ENCODE measurements at places on chromosomes 16 and 17.

- DNase-seq, result no peak
Measured at GRCh38 chr17:32275060-32276042, 9.7 kb downstream of the RHBDL3 start.

DNA sequence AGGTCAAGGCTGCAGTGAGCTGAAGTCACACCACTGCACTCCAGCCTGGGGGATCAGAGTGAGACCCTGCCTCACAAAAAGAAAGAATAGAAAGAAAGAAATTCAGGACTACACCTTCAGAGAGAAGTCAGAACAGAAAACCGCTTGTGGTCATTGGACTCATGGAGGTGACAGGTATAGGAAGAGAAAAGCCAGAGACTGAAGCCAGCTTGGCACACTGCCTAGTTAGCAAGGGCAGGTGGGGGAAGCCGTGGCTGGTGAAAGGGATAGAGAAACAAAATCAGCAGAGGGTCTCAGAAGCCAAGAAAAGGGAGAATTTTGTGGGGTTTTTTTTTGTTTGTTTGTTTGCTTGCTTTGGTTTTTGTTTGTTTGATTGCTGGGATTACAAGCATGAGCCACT is 32.9 kb upstream of the SKAP1 start:
- DNase-seq, result no peak

- DNase-seq, result no peak
Measured at GRCh38 chr16:64251742-64252141, 870.1 kb downstream of the CDH11 start.

- no peak for DNase-seq
Measured at GRCh38 chr16:17357307-17358062, 113.3 kb downstream of the XYLT1 start.

- no peak for DNase-seq
Measured at GRCh38 chr17:81412490-81413093, 17.3 kb downstream of the BAHCC1 start.

GRCh38 chr17:55427587-55427882 is 5.9 kb upstream of the MMD start:
- no peak for DNase-seq

DNA sequence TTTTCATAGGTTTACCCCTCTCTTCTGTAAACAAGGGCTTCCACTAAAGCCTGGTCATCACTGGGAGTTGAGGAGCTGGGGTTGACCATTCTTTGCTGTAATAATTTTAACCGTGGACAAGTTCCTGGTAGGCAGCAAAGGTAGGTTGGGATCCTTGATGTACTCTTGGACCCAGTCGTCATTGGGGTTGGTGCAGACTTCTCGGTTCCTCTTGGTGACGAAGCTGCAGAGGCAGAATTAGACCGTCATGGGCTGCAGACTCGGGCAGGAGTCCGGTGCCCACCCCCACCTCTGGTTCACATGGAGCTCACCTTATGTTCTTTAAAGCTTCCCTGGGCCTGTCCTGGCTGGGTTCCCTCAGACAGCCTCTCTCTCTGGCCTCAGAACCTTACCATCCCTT is 3.8 kb downstream of the CCL16 start:
- DNase-seq, result no peak

GRCh38 chr16:14150796-14151195 is 79.7 kb downstream of the MRTFB start:
- no peak for DNase-seq

GRCh38 chr17:64229815-64230728 is 33.0 kb downstream of the TEX2 start:
- no peak for DNase-seq

- DNase-seq, result peak; percentile 7
Measured at GRCh38 chr17:34797720-34798119, 163.5 kb downstream of the CCT6B start.

- DNase-seq, result no peak
Measured at GRCh38 chr17:61502292-61502691, 50.1 kb downstream of the TBX4 start.

DNA sequence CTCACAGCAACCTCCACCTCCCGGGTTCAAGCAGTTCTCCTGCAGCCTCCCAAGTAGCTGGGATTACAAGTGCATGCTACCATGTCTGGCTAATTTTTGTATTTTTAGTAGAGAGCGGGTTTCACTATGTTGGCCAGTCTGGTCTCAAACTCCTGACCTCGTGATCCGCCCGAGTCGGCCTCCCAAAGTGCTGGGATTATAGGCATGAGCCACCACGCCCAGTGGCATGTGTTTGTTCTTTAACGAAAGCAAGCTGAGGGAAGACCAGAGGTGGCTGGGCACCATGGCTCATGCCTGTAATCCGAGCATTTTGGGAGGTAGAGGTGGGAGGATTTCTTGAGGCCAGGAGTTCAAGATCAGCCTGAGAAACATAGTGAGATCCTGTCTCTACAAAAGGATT is 18.1 kb downstream of the TNFRSF13B start:
- no peak for DNase-seq

DNA sequence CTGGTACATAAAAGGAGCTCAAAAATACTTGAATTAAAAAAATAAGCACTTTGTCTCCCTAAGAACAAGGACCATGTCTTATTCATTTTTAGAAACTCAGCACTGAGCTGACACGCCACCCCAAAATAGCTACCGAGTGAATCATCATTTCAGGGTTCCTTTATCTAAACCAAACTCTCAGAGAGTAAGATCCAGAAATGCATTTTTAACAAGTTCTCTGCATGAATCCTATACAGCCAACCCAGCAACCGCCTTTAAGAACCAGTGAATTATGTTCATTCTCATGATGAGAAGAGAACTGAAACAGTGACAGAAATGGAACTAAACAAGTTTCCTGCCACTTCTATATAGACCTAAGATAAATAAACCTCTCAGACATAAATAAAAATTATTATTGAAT is 8.7 kb downstream of the C16orf87 start:
- no peak for DNase-seq

DNA sequence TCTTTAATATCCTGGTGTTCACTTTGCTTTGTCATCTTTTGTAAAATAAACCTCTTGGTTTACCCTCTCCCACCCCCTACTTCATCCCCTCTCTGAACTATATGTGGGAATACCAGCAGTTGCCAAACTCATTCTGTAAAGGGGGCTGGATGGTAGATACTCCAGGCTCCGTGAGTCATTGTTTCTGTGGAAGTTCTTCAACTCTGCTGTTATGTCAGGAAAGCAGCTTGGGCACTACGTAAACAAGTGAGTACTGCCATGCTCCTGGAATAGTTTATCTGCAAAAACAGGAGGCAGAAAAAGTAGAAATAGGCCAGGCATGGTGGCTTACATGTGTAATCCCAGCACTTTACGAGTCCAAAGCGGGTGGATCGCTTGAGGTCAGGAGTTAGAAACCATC is 17.6 kb downstream of the MVP start:
- DNase-seq, result no peak

- DNase-seq, result no peak
Measured at GRCh38 chr16:79795556-79795955, 195.0 kb upstream of the MAF start.

- DNase-seq, result peak; percentile 44
Measured at GRCh38 chr17:49260817-49261291, 30.3 kb upstream of the PHOSPHO1 start.

GRCh38 chr16:47475786-47476185 is 14.7 kb downstream of the PHKB start:
- DNase-seq, result no peak

DNA sequence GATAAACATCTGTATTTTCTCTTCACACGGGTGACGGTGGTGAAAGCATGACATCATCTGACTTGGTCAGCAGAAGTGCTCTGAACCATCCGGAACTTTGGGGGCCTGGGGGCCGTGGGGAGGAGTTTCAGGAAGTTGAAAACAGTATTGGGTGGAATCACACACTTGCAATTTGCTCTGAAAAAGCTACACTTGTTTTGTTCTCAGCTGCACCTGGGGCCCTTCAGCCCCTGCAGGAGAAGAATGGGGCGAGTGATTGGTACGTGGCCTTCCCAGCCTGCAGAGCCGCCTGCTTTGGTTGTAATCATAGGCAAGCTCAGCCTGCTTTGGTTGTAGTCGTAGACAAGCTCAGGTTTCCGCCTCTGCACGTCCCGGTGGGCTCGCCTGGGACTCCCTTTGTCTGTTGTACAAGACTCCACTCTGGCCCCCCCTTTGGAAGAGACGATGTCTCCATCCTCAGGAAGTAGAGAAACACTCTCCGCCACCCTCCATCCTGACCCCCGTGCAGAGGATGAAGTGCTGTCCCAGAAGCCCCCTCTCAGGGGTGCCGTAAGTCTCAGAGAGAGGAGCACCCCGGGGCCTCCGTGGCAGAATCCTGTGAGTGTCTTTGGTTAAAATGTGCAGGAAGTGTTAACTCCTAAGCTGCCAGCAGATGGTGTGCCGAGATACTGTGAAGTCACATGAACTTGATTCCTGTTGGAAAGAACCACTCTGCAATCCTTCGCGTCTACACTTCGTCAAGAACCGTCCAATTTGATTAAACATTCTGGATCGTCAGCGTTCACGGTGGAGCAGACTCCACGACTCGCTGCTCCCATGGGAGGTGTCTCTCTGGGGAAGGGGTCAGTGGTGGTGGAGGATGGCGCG is 5.4 kb downstream of the BANP start:
- DNase-seq, result no peak

DNA sequence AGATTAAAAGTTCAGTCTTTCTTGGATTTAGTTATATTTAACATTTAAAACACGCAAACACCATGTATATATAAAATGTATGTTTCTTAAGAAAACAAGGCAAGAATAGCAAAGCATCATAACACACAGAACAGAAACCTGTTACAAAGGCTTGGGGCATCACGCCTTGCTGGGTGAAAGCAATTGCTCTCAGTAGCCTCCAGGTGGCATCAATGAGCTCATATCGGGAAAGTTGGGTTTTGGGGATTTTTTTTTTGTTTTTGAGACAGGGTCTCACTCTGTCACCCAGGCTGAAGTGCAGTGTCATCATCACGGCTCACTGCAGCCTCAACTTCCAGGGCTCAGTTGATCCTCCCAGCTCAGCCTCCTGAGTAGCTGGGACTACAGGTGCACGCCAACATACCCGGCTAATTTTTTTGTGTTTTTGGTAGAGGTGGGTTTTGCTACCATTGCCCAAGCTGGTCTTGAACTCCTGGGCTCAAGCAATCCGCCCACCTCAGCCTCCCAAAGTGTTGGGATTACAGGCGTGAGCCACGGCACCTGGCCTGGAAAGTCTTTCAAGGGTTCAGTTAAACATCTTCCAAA is 56.9 kb downstream of the CYB5D2 start:
- DNase-seq, result no peak

DNA sequence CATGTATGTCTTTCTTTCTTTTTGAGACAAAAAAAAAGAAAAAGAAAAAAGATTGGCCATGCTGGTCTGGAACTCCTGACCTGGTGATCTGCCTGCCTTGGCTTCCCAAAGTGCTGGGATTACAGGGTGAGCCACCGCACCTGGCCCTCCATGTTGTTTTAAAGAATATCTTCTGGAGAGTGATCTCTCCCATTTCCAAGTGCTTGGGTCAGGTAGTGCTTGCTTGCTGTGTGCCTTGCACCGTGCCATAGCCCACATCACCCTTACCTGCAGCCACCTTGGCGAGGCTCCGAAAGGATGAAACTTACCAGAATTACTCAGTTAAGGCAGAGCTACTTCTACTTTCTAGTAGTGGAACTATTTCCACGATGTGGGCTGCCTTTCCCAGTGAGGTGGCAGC is 19.0 kb upstream of the KDM6B start:
- DNase-seq, result no peak

DNA sequence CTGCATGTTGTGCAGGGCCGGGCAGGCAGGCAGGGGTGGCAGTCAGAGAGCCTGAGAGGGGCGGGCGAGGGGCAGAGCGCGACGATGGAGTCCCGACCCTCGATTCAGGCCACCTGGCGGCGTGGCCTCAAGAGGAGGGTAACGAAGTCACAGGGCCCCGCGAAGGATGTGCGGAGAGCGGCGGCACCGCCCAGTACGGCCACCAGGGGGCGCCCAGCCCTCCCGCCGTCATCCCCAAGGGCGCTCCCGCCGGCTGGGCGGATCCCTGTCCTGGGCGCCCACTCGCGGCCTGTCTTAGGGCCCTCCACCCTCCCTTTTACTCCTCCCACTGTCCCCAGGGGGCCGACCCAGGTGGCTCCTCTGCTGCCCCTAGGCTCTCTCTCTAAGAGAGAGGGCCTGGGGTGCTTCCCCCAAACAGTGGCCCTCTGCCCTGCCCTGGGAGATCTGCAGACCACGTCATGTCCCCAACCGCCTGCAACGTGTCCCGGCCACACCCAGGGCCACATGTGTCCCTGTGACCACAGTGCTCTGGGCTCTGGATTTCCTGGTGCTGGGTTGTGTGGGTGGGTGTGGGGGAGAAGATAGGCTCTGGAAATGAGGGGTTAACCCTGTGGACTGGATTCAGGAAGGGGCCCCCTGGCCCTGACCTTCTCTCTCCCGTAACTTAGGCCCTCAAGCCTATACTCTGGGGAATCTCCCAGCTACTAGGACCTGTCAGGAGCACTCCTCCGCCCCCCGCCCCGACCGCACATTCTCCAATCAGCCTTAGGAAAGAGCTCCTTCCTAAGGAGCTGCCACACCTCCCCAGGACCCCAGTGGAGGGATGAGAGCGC is 5.9 kb downstream of the DPEP2 start:
- DNase-seq, result no peak

DNA sequence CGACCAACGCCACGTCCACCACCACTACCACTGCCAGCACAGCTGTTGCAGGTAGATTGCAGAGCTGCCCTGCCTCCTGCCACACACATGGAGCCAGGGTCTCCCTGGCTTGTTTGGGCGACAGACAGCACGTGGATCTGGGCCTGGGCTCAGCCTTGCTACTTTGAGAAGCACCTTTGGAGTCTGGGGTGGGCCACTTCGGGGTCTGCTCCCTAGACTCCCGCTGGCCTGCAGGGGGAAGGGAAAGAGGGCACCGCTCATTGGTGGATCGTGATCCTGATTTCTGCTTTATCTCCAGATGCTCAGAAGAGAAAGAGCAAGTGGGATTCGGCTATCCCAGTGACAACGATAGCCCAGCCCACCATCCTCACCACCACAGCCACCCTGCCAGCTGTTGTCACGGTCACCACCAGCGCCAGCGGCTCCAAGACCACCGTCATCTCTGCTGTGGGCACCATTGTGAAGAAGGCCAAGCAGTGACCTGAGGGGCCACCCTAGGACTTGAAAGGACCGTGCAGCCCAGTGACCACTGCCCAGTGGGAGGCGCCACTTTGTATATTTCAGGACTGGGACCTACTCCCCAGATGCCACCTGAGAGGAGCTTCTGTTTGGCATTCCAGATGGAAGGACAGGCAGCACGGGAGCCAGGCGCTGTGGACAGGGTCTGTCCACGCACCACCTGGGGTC is 15.1 kb upstream of the ITGB4 start:
- DNase-seq, result no peak

- DNase-seq, result no peak
Measured at GRCh38 chr16:17323171-17323570, 147.6 kb downstream of the XYLT1 start.

Data from retinal pigment epithelial cell (primary cell).